ENCODE measurements at places on chromosomes 5 and 9.
A peak's percentile ranks its signal among the peaks of the same experiment; 100 is the strongest.

GRCh38 chr5:159316519-159317383 lies 13.5 kb downstream of the IL12B start:
- peak; percentile 34 for DNase-seq

- DNase-seq = no peak
Observed at GRCh38 chr5:53201746-53202145, 92.2 kb upstream of the MOCS2 start.

DNA sequence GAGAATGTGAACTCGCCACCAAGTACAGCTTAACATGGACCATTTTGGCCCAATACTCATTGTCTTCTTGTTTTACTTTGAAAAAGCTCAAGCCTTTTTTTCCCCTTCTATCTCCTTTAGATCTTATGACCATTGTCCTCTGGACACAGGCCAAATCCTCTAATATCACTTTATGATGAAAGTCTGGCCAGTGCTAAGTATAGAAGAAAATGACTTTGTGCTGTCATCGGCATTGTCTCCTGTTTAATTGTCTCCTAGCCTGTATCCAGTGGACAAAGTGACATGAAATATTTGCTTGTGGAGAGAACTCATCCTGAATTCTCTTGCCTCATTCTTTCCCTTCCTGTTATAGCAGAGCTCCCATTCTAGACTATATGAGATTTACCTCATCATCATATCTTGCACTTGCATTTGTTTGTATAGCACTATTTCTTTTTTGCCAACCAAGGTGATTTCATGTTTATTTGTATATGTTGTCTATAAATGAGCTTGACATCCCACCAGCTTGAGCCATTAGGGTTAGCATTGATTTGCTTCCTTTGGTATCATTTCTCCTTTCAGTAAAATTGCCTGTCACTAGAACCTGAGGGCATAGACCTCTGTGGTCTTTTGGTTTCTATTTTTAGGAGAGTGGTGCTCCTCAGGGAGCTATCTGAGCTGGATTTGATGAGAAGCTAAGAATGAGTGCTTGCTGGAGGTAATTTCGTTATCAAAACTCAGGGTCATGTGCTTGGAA lies 18.8 kb upstream of the TNFAIP8 start:
- DNase-seq = no peak

- peak; percentile 23 for DNase-seq
Observed at GRCh38 chr9:137580209-137580953, 1.7 kb upstream of the DPH7 start.

DNA sequence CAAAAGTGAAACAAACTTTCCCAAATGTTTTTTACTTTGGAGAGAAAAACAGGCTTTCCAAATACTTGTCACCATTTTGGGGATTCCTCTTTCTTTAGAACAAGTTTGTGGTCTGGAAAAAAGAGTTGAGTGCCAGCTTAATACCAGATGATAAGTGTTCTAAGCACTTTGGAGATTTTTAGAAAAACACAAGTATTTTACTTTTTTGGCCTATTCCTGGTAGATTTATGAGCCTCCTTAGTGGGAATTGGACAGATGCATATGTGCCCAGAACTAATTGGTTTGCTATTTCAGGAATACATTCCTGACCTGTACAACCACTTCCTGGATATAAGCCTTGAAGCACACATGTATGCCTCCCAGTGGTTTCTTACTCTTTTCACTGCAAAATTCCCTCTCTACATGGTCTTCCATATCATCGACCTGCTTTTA lies 40.5 kb downstream of the GPR21 start:
- no peak for DNase-seq

DNA sequence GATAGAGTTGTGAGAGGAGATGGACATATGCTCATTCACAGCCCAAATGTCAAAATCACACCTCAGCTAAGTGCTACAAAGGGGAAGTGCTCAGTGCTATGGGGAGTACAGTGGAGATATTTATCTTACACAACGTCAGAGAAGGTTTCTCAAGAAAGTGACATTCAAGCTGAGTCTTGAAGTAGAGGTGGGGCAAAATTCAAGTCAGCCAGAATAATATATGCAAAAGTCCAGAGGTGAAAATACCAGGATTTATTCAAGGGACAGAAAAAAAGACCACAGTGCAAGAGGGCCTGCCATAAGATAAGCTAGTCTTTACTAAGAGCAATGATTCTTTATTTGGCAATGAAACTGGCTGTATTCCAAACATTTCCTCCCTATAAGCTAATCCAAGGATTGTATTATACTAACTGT lies 327.8 kb upstream of the PIK3R1 start:
- no peak for DNase-seq

DNA sequence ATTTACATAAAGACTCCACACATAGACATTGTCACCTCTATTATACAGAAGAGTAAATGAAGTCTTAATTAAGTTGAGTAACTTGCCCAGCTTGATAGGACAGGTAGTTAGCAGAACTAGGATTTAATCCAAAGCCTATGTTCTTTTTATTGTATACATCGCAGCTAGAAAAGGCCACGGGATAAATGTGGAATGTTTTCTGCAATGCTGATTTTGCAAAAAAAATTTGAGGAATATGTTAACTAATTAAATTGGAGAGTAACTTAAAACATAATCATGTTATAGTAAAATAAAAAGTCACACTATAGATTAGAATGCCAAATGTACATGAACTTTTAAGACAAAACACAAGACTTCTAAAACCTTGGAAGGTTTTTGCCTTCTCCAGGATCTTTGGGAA lies 41.1 kb downstream of the POLK start:
- DNase-seq = no peak

DNA sequence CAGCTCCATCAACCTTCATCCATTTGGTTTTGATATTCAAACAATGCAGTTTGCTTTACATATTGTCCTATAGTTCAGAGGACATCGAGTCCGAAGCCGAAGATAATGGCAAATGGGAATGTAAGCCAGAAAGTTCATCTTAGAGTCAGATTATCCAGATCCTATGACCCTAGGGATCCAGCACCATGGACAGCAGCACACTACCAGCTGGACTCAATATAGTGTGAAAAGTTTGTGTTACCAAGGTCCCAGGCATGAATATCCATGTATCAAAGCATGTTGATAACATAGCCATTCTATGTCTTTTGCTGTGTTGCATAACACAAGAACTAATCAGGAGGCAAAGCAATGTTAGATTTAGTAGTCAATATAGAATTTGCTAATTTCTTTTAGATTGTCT lies 46.3 kb downstream of the FSTL4 start:
- no peak for DNase-seq

GRCh38 chr9:88197016-88197415 lies 58.7 kb upstream of the SPATA31C2 start:
- DNase-seq = no peak

DNA sequence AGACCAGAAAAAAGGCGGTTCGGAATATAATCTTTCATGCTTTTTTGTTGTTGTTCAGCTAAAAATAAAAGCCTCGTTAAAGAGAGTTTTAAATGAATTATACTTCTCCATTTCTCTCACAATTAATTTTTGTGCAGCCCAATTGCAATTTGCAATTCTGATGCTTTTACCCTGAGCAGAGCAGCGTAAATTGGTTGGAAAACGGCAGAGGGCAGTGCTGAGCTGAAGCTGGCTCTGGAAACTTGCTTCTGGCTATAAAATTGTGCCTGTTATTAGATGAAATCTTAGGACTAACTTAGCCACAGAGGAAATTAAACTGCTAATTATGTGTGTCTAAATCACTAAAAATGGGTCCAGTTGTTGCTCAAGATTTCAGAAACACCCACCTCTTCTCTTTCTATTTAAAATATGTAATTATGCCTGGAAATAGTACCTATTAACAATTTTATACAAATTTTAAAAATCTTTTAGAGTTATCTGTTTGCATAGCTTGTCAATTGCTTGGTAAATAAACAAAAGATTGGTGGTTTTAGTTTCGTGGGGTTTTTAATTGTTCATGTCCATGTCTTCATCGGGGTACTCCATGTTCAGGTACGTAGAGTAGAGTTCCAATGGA lies 441.8 kb upstream of the TLE4 start:
- DNase-seq = peak; percentile 61

- peak; percentile 24 for DNase-seq
Observed at GRCh38 chr9:16726718-16727451, 143.6 kb downstream of the BNC2 start.

GRCh38 chr5:38208782-38209378 lies 49.5 kb upstream of the EGFLAM start:
- DNase-seq = peak; percentile 50

- DNase-seq = no peak
Observed at GRCh38 chr5:90657030-90657429, 98.4 kb downstream of the ADGRV1 start.

DNA sequence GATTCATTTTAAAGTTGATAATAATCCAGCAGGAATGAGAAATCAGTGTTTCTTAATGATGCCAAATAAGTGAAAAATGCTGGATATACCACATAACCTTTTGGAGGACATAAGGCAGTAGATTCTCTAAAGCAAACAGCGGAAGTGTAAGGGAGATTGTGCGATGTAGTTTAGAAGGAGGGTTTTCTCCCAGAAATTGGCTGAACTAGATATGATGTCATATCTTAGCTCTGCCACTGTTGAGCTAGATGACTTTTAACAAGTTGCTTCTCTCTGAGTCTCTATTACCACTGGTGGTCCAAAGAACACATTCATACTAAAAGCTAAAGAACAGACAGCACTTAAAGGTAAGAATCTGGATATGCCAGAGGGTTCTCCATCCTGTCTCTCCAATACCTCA lies 107.0 kb downstream of the NR6A1 start:
- DNase-seq = peak; percentile 26

- DNase-seq = no peak
Observed at GRCh38 chr5:107023732-107024131, 647.0 kb downstream of the EFNA5 start.
